ENCODE measurements at places on chromosomes 1 and 21. TPM values are rescaled to one million over a fixed set of nuclear protein-coding genes. Genes with fewer than 3 reads are reported as not detected.

DNA sequence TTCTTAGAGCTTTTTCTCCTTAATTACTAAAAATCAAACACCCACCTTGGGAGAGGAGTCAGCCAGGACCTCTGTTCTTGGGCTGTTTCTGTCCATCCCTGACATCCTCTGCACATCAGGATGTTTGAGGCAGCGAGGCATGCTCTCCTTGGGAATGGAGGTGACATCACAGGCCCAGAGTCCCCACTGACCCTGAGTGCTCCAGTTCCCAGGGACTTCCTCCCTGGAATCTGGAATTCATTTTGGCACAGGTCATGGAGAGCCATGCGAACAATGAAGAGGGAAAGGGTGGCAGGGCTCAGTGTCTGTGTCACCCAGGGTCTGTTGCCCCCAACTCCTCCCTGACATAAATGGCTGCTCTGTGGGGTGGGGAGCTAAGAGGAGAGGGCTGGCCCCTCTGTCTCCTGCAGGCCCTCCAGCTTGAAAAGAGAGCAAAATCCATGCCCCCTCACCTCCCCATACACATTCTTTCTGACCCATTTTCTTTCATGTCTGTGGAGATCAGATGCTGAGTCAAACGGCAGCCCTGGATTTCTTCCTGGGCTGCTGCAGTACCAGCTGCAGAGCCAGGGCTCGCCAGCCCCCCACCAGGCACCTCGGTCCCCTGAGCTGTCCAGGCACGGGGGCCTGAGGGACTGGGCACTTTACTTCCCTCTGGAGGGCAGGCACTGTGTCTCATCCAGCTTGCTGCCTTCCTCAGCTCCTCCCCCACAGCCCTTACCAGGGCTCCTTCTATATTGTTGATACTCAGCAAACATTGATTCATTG lies 102.0 kb downstream of the NMNAT2 start:
- DNase-seq = no peak

DNA sequence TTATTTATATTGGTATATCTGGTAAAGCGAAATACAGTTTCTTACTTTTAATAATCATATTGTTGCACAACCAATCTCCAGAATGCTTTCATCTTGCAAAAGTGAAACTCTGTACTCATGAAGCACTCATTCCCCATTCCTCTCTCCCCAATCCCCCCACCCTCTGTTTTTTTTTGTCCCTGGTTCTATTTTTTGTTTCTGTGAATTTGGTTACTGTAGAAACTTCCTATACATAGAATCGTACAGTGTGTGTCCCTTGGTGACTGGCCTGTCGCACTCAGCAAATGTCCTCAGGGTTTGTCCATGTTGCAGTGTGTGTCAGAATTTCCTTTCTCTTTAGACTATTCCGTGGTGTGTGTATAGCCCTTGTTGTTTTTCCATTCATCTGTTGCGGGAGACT lies 7.9 kb upstream of the NLRP3 start:
- no peak for DNase-seq

DNA sequence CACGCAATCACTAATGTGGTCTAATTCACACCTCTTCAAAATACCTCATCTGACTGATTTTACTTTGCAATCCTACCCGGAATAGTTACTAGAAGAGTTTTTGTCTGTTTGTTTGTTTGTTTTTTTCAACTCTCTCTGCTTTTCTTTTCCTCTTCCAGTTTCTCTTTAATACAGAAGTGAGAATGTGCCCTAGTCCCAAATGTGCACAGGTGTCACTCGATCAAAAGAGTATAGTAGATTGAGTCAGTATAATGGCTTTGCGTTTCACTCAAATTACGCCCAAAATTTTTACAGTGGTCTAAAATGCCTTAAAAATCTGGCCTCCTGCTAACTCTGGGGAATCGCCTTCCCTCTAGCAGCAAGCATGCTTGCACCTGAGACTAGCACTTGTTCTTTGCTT lies 1536.8 kb downstream of the KCNT2 start:
- DNase-seq = no peak

GRCh38 chr1:21341517-21342078 lies 51.3 kb upstream of the ECE1 start:
- no peak for DNase-seq

- peak; percentile 73 for DNase-seq
Observed at GRCh38 chr1:210262897-210263272, 30.3 kb downstream of the SERTAD4 start.

GRCh38 chr1:238139713-238140112 lies 249.0 kb upstream of the ZP4 start:
- no peak for DNase-seq

DNA sequence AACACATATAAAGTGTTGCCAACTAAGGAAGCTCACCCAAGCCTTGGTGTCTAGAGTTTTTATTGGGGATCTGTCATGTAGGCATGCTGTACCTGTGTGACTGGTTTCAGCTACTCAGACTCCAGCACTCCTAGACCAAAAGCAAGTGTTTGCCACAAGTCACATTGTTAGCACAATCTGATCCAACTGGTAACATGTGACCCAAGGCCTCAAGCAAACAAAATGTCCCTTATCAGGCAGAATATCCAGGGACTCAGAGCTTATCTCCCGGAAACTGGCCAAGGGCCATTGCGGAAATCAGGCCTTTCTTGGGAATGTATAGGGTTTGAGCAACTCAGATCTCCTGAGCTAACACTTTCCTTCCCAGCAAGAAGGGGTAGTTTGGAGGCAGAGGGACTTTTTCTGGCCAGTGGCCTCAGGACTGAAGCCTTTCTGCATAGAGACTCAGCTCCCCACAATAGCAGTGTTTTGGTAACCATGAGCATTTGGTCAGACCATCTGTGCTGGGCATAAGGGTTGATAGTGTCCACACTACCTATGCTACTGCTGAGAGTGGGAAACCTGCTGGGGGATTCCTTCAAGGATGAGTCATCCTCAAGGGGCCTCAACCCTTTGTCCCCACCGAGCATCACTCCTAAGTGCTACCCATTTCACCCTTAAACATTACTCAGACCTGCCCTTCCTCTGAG lies 29.6 kb downstream of the NHLH2 start:
- DNase-seq = no peak

- no peak for DNase-seq
Observed at GRCh38 chr1:170385750-170386149, 146.2 kb upstream of the GORAB start.

Gene TMEM52
- not detected for total RNA-seq

Gene KDF1
- not detected for total RNA-seq

Gene CCDC28B
- total RNA-seq = 4.8 TPM

GRCh38 chr1:113783254-113784103 lies 24.2 kb upstream of the PHTF1 start:
- peak; percentile 51 for DNase-seq

GRCh38 chr1:246588159-246588721 lies 22.0 kb downstream of the CNST start:
- no peak for DNase-seq

GRCh38 chr21:39072468-39072867 lies 110.8 kb downstream of the PSMG1 start:
- no peak for DNase-seq

GRCh38 chr1:212353181-212353580 lies 61.5 kb downstream of the PACC1 start:
- no peak for DNase-seq

DNA sequence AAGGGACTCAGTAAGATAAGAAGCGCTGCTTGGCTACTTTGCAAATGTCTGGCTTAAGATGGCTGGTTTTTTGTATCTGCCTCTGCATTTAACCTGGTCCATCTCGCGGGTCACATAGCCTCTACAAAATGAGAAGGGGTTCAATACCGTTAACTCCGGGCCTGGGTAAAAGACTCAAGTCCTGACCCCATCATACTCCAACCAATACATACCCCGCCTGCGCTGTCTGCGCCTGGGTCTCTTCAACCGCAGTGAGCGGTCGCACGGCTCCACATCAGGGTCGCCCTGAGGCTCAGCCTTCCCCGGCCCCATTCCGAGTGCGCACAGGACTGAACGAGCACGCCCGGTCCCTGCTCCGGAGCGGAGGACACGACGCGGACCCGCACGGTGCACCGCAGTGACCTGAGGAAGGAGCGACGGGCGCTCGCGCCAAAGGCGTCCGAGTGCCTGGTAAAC lies 558 bp upstream of the PGD start:
- DNase-seq = no peak

Gene CRP
- 0.32 TPM for total RNA-seq

Gene GPATCH2
- 17.3 TPM for total RNA-seq

Gene CHRM3
- 4.0 TPM for total RNA-seq

GRCh38 chr1:26574719-26575251 lies 45.2 kb downstream of the RPS6KA1 start:
- DNase-seq = peak; percentile 54

All from aorta (tissue), 5 donors.